ENCODE measurements at places on chromosomes 13 and 19.
A peak's percentile ranks its signal among the peaks of the same experiment; 100 is the strongest.

DNA sequence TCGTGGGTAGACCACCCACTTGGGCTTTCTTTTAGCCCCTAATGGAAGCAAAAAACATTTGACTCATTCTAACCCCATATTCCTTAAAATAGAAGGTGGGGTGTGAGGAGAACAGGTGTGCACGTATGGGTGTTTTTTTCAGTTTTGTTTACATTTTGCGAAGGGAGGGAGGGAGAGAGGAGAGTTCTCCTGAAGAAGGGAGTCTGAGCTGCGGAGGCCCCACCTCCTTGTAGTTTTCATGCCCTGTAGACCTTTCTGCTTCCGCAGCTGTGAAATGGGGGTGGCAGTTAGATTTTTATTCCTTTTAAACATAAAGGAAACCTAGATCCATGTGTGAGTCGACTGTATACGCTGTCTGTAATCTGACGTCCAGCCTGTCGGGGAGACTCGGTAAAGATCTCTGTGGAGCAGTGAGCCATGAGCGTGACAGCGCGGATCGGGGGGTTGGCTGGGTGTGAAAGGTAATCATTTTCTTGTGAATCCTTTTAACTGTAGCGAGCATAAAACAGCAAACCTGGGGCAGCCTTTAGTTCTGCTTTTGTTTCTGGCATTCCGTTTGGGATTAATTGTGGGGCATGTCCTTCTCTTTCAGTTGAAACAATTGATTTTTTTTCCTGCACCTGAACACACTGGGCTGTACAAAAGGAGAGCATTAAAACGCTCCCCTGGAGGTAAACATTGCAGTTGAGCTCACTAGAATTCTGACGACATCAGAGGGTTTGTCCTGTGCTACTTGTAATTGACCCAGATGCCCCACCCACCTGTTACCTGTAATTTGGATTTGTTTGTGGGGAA is 2.3 kb downstream of the UPF1 start:
- DNase-seq: no peak

DNA sequence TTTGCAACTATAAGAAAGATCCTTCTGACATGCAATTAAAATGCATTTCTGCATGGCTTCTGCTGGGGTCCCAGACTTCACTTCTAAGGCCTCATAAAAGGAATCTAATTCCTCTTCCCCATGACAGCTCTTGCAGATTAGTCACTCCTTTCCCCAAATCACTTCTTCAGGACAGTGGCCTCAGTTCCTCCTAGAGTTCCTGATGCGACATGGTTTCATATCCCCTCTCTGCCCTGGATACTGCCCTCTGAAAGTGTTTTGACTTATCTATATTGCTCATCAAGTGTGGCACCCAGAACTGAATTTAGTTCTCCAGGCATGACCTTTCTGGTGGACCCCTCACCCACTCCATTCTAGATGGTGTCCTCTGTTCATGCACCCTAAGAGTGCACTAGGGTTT is 238.1 kb downstream of the FOXO1 start:
- DNase-seq: no peak

DNA sequence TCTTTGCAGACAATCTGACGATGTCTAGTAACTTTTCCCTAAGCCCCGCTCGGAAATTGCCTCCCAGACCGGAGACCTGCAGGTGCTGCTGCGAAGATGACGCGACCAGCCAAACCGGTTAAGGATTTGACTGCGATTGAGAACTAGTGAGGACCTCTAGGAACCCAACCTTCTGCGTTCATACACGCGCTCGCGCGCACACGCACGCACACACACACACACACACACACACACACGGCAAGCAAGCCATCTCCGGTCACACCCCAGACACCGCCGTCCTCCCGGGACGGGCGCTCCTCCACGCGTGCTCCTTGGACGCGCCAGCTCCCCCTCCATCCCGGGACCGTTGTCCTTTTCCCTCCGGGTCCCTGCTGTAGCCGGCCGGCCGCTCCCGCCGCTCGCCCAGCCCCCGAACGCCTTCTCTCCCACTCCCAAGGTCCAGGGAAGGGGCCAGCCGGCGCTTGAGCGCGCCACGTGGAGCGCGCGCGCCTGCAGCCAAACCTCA is 1.2 kb downstream of the TBC1D4 start:
- DNase-seq: no peak

DNA sequence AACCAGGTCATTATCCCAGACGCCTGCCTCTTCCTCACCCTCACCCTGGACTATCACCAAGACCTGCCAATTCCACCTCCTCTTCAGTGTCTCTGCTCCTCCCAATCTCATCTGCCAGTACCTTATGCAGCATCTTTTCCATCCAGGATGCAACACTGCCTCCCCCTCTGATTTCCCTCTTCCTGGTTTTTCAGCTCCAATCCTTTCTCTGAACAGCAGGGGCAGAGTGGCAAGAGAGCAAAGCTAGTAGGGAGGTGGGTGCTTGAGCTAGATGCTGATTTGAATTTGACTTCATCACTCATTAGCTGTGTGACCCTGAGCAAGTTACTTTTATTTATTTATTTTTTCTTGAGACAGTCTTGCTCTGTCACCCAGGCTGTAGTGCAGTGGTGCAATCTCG is 25.6 kb upstream of the CABP5 start:
- DNase-seq: no peak

DNA sequence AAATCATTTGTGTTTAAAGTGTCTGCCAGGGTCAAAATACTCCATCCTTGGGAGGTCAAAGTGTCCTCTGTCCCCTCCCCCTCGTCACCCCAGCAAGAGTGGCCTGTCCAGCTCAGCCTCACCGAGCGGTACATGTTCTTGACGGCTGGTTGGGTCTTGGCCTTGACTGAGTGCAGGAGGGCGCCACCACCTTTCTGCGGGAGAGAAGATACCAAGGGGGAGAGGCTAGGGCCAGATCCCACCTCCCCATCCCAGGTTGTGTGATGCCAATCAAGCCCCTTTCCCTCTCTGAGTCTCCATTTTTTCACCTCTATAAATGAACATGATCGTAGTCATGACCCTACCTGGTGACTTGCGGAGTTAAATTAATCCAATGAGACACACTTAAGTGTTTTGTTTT is 6.1 kb downstream of the CRB3 start:
- no peak for DNase-seq

GRCh38 chr13:32446773-32447465 is 19.0 kb upstream of the N4BP2L1 start:
- no peak for DNase-seq

GRCh38 chr13:112683581-112683980 is 6.3 kb upstream of the ATP11A start:
- DNase-seq: no peak

- DNase-seq: no peak
Measured at GRCh38 chr13:102768909-102769308, 4.7 kb downstream of the TEX30 start.

DNA sequence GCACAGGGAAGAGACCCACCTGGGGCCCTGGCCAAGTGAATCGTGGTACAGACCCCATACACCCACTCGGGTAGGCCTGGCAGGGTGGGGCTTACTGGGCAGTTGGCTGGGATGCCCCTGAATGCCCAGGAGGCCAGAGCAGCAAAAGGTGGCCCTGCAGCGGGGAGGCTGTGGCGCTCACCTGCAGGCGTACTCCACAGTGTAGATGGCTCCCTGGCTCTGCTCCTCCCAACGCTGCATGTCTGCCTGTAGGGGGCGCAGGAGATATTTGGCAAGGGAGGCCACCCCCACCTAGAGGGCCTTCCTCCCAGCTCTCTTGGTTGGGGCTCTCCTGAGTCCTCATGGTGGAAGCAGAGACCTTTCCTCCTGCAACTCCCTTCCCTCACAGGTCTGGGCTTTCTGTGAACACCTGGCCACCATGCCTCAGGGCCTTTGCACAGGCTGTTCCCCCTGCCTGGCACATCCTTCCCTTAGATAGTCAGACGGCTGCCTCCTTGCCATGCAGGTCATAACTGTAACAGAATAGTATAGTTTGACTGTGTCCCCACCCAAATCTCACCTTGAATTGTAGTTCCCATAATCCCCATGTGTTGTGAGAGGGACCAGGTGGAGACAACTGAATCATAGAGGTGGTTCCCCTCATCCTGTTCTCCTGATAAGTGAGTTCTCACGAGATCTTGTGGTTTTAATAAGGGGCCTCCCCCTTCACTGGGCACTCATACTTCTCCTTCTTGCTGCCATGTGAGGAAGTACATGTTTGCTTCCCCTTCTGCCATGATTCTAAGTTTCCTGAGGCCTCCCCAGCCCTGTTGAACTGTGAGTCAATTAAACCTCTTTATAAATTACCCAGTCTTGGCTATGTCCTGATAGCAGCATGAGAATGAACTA is 5.9 kb downstream of the BORCS8 start:
- peak; percentile 37 for DNase-seq

DNA sequence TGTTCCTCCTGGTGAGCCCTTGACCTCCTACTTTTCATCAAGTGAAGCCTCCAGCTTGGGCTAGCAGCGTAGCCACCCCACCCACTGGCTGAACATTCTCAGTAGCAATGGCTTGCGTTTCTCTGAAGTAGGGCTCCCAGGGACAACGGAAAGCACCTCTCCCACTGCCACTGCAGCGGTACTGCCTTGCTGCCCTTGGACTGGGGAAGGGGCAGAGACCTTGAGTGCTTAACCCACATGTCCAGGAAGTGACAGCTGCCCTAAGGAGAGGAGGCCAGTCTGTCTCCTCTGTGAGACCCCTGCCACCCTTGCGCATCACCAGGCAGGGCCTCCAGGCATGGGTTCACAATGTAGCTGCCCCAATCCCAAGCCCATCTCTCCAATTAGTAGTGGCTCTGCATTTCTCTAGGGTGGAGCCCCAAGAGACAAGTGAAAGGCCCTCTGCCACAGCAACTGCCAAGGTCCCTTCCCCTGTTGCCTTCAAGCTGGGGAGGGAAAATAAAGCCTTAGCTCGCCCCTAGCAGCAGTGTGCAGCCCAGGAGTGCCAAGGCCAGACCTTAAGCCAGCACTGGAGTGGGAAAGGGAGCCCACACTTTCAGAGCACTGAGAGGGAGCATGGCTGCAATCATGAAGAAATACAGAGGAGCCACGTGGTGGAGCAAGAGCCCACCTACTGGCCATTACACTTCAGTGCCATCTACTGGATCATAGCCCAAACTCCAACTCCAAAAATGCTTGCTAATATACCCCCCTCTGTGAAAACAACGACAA is 175.9 kb upstream of the TRPC4 start:
- no peak for DNase-seq

DNA sequence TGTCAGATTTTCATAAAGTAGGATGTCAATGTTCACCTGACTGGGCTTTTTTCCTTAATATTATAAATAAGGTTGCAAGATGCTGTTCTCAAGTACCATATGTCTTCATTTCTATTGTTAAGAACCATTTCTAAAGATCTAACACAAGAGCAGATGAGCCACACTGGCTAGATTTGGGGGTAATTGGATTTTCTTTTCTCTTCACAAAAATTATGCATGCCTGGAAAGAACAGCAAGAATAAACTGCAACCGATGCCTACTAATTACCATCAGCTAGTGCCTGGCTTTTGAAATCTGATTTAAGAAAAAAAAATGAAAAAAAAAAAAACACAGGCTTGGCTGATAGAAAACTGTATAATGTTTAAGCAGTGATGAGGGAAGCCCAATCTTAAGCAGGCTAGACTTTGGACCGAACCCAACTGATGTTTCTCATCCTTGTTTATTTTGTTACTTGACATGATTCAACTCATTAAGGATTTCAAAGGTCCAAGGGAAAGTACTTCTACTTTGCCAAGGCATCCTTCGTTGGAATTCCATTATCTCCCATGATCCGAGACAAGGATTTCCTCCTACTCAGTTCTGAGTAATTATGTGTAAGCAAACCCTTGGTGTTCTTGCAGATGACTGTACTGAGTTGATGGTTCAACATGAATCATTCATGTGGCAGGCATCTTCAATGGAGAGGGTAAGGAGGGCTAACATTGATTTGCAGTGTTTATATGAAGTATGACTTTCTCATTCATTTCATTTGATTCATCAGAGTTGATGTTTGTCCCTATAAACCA is 300.5 kb downstream of the SPRY2 start:
- DNase-seq: no peak

DNA sequence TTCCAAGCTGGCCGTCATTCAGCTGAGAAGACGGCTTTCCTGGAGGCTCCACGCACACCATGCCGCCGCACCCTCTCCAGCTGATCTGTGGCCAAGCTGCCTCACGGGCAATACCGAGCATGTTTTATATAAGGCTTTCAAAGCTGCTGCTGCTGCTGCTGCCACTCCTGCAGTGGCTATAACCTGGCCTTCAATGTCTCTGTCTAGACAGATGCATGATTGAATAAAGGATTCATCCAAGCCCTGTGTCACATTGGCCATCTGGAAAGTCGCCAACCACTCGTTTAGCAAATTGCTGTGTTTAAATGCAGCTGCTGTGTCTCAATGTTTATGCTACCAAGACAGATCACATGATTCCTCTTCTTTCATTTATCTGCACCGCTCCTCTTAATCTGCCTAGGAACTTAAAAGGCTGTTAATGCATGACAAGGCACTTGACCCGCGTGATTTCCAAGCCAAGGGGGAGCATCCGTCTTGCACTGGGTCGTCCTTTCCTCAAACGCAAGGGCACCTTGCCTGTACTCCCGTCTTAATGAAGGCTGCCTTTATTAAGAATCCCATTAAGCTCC is 114.3 kb downstream of the TEX26 start:
- no peak for DNase-seq

Data from stimulated activated CD8-positive, alpha-beta memory T cell treated with anti-CD3 and anti-CD28 coated beads, Interleukin-2, amount 100 ng/mL, for 1 hour (primary cell).